Activated gamma-delta T cell treated with Interleukin-2 at 50 U/mL for 16 hours (primary cell): ENCODE measurements at places on chromosomes 12 and 14.
A peak's percentile ranks its signal among the peaks of the same experiment; 100 is the strongest.

DNA sequence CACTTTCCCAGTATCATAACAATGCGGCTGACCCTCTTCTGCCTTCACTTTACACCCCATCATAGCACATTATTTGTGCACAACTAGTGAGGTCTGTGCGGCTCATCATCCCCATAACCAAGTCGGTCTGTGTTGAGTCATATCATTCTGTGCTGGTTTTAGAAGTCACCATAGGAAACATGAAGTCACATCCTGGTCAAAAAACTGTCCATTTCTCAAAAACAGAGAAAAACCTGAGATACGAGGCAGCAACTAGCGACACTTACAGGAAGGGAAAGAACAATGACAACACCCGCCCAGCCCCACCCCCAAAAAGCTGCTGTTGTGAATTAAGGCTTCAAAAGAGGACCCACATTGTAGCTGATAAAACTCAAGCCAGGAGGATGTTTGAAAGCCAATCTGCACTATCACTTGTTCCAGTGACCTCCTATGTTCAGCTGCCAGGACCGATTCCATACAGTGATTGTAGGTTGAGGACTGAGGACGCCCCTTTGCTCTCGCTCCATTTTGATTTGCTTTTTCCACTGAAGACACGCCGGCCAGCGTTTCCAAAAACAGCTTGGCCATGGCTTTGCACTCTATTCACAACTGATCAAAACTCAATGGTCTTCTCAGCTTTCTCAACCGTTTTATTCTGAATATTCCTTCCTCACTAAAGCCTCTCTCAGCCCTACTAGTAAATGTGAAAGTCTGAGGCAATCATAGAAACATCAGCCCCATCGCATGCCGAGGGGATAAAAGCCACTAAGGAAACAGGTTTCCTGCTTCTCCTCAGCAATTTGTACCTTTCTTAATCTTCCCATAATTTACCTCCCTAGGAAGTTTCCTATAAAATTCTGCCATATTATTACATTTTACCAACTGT lies 87.5 kb downstream of the DUSP16 start:
- peak; percentile 34 for DNase-seq

- DNase-seq, result no peak
Observed at GRCh38 chr14:77204459-77204771, 22.8 kb downstream of the TMEM63C start.

GRCh38 chr14:36295642-36296627 lies 24.5 kb downstream of the MBIP start:
- no peak for DNase-seq

DNA sequence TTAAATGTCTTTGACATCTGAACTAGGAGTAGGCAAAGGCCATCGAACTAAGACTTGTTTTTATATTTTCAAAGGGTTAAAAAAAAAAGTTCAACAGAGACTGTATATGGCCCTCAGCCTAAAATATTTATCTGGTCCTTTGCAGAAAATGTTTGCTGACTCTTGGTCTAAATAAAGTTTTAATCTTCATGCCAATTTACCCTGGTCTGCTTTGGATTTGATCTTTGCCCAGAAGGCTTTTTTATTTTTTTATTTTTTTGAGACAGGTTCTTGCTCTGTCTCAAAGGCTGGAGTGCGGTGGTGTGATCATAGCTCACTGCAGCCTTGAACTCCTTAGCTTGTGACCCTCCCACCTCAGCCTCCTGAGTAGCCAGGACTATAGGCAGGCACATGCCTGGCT lies 47.1 kb downstream of the SPATS2 start:
- DNase-seq, result no peak

GRCh38 chr12:67074072-67074471 lies 195.1 kb upstream of the CAND1 start:
- no peak for DNase-seq

DNA sequence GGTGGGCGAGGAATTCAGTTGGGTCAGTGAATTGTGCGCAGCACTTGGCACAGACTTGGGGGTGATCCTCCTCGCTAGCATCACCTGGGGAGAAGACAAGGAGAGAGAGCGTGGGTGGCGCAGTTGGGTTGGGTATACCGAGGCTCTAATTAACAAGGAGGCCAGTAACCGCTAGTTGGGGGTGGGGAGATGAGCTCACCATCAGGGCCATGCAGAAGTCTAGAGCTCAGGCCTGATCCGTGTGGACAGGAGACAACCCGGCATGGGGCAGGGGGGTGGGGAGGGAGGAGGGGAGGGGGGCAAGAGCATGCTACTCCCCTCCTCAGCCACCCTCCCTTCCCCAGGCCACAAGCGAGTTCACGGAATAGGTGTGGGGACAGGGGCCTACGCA lies 580 bp downstream of the SALL2 start:
- DNase-seq, result no peak

DNA sequence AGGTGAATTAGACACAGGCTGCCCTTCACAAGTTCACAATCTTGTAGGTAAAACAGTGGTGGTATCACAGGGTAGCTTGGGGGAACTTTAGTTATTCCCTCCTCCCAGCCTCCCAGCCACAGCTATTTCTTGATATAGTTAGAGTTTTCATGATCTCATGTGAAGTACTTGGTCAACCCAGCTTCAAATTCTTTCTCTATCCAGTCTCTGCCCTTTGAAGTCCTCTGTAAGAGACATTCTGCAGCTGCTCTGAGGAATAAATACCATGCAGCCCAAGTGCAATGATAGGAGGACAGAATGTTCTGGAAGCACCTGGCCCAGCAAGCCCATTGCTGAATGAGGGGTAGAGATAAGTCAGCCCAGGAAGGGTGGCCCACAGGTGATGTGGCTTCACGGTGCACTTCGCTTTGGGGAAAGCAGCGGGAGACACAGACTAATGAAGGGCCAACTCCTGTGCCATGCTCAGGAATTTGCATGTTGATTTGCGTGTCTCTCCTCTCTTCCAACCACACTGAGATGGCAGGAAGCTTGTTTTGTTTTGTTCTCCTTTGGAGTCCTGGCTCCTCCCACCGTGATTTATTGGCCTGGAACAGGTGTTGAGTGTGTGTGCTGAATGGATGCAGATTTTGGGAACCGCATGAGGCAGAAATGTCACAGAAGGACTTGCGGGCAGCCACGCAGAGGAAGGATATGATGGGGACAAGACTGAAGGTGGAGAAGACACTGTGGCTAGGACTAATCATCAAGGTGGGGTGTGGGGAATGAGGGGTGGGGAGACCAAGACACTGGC lies 8.0 kb upstream of the TXNRD1 start:
- DNase-seq, result no peak

GRCh38 chr14:59395672-59396071 lies 69.5 kb downstream of the GPR135 start:
- DNase-seq, result no peak

- no peak for DNase-seq
Observed at GRCh38 chr14:72962829-72963312, 36.6 kb downstream of the DCAF4 start.

GRCh38 chr12:1474041-1474573 lies 120.3 kb downstream of the FBXL14 start:
- DNase-seq, result no peak

GRCh38 chr14:47194055-47194454 lies 481.4 kb downstream of the MDGA2 start:
- DNase-seq, result no peak

DNA sequence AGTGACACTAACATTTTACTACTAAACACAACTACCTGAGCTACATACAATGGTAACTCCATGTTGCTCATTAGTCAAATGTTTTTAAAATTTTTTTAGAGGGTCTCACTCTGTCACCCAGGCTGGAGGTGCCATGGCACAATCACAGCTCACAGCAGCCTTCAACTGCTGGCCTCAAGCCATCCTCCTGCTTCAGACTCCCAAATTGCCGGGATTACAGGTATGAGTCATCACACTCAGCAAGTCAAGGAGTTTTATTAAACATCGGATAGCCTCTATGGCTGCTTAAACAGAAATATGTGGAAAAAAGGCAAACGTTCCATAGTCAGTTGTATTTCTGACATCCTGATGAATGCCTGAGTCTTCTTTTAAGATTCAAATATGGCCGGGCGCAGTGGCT lies 11.1 kb upstream of the NPFF start:
- no peak for DNase-seq

DNA sequence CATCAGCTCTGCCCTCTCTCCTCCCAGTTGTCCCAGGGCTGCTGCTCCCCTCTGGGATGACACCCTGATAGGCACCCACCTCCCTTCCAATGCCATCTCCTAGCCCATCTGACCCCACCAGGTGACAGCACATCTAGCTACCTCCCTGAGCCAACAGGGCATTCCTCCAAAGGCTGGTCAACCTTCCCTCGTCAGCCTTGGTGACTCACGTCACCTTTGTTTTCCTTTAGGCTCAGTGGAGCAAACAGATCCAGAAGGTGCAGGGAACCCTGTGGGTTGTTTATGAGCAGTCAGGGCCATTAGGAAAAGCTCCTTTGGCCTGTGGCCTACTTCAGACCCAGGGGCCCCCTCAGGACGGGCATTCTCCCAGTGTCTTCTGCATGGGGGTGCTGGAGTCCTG lies 32.4 kb downstream of the PIGH start:
- DNase-seq, result no peak

DNA sequence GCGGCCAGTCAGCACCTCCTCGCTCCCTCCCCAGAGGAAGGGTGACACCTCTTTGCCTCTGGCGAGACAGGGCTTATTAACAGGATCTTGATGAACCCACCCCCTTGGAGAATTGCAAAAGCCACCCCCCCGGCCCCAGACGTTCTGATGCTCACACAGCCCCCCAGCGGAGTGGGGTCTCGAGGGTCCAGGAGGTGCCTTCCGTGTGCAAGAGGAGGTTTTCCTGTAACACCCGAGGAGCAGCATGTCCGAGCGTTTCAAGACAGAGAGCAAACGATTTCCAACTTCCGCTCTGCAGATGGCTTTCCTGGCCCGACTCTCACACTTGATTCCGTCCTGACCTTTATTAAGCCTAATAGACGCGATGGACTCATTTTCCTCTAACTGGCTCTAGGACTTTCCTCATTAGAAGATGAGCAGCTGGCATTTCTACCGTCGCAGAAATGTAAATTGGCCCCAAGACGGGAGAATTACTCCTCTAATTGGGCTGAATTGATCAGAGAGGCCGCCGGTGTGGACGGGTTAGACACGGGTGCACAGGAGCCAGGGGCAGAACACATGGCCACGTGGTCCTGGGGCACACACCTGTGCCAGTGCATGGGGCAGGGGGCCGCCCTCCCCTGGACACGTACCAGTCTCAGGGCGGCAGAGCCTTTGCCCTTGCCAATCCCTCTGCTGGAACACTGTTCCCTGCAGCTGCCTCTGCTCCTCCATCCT lies 84.4 kb downstream of the NOC4L start:
- DNase-seq, result no peak

GRCh38 chr12:130142736-130143135 lies 19.5 kb upstream of the FZD10 start:
- DNase-seq, result no peak
